Activated T-helper 17 cell treated with anti-CD3 and anti-CD28 coated beads, Interleukin-2, amount 50 U/mL, for 72 hours (primary cell): ENCODE measurements at places on chromosomes 3 and 15.

GRCh38 chr3:183350164-183350563 is 78.3 kb downstream of the MCF2L2 start:
- peak; percentile 37 for ATAC-seq

GRCh38 chr3:187843654-187844053 is 98.4 kb upstream of the BCL6 start:
- no peak for ATAC-seq

DNA sequence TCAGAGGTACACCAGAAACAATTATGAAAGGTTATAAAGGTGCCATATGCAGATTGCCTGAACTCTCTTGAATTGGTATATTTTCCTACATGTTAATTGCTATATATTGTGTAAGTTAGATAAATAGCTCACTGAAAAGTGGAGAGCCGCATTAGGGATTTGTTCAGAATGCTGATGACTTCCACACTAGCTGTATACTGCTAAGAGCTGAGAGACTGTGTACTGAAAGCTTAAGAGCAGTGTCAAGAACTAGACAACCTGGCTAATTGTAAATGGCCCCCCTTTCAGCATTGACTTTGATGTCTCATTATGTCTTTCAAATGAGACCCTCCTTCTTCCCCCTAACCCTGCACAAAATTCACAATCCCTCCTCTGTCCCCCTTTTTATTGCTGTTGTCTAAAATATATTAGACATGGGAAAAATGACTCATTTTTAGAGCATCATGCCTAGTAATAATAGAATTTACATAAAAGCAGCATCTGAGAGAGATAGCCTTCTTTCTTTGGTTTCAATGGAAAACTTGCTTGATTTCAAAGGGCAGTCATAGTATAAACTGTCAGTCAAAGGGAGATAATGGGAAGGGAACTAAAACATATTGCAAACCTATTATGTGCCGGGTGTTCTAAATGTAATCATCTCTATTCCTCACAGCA is 34.7 kb upstream of the GREM1 start:
- ATAC-seq: no peak

GRCh38 chr3:157142315-157142714 is 17.6 kb downstream of the CCNL1 start:
- no peak for ATAC-seq

DNA sequence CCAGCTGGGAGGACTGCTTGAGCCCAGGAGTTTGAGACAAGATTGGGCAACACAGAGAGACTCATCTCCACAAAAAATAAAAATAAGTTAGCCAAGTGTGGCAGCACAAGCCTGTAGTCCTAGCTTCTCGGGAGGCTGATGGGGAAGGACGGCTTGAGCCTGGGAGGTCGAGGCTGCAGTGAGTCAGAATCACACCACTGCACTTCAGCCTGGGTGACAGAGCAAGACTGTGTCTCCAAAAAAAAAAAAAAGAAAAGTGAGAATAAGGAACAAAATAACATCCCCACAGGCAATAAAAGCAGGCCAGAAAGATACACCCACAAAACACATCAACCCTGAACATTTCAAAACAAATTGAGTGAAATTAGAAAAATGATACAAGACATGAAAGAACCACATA is 48.7 kb upstream of the OCA2 start:
- no peak for ATAC-seq

DNA sequence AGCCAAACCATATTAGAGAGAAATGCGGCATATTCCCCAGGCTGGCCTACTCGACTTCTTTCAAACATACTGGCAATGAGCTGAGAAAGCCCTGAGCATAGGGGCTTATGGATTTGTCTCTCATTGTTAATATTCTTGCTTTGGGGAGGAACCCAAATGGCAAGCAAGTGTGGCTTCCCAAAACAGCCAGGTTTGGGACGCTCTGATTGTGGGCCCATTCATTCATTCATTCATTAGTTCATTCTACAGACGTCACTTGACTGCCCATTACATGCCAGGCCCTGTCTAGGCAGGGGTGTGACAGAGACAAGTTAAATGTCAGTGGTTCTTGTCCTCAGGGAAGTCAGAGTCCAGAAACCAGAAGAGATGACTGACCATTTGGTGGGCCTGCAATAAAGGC is 77.4 kb upstream of the THBS1 start:
- ATAC-seq: no peak

DNA sequence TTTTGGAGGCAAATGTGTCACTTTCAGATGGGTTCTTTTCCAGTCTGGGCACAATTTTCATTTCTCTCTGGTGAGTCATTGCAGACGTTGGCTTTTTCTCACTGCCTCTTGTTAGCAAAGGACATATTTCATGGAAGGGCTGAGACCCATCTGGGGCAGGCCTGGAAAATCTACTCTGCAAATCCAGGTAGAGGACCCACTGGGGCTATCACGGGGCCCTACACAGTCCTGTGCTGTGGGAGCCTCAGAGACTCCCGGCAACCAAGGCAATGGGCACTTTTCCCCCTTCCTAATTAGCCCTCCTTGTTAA is 58.0 kb downstream of the HRH1 start:
- no peak for ATAC-seq

DNA sequence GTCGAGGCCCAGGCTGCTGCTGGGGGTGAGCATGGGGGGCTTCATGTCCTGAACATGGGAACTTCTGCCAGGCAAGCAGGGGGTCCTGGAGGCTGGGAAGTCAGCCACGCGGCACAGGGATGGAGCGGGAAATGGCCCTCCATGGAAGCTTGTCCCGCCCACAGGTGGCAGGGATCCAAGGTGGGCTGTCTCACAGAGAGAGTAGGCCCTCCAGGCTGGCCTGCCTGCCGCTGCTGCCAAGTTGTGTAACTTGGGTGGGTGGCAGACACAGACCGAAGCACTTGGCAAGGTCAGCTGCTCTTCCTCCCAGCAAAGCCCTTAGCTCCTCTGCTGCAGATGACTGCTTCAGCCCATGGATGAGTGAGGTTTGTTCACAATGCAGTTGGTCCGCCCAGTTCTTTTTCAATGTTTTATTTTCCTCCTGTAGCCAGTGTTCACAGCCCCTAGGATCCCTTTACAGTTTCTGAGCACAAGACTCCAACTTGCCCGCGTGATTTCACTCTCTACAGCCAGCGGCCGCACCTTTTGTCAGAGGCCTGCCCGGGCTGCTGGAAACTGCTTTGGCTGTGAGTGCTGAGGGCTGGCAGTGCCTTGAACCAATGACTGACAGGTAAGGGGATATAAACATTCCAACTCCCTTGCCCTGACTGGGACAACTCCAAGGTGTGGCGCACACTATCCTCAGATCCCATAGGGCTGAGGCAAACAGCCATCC is 26.7 kb downstream of the HCN4 start:
- no peak for ATAC-seq

DNA sequence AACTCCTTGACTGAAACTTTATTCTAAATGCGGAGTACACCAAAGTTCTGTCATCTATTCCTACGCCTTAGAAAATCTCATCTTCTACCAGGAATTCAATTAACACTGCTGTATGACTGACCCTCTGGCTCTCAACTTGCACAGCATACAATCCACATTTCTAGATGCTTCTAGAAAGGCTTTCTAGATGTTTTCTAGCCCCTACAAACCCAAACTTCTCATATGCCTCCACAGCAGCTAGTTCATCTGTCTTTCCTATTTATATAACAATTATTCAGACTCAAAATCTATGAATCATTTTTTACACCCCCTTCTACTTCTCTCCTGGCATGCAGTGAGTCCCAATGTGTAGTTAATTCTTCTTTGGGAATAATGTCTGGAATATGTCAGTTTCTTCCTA is 13.2 kb downstream of the INO80 start:
- no peak for ATAC-seq

- no peak for ATAC-seq
Measured at GRCh38 chr3:85554153-85554552, 595.4 kb downstream of the CADM2 start.

DNA sequence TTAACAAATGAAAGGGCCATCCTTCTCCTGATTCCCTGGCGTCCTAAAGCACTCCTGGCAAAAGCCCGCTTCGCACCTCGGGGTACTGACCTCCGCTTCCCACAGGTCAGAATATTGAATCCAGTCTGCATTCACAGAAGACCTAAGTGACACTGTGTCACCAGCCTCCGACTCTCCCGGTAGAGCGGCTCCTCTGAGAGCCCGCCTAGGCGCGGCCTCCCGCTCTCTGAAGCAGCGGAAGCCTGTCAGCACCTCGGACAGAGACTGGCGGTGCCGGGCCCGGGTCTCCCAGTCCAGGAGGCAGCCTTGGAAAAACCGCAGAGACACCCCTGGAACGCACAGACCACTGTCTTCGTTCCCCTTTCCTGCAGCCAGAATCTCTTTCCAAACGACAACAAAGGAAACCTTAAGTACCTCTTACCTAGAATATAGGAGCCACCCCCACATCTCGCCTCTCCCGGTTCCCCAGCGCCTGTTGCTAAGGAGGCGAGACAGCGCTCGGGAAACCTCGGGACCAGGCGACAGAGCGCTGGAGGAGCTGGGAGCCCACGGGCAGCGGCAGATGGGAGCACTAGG is 1.2 kb downstream of the GABRB3 start:
- no peak for ATAC-seq

DNA sequence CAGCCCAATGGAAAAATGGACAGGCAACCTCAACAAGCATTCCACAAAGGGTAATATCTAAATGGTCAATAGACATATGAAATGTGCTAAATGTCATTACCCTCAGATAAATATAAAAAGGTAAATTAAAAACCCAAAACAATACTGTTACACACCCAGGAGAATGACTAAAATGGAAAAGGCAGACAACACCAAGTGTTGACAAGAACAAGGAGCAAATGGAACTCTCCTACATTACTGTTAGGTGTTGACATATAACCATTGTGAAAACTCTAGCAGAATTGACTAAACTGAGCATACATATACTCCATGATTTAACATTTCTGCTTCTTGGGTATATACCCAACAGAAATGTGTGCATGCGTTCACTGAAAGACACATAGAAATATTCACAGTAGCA is 25.3 kb upstream of the SLC6A11 start:
- no peak for ATAC-seq

DNA sequence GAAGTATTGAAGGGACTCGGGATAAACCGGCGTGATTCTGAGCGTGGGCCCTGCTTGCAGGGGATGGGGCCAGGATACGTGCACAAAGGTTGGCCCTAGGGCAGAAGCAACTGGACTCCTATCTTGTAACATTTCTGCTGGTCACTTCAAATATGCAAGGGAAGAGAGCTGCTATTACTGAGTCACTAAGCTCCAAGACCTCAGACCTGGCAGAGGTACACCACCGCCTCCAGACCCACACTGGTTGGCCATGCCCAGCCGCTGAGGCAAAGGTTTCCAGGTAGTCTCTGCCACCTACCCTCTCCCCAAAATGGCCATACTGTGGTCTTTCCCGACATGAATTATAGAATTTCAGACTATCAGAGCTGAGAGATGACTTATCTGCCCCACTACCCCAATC is 13.4 kb upstream of the STRA6 start:
- ATAC-seq: no peak

- ATAC-seq: no peak
Measured at GRCh38 chr3:73626106-73626505, 1.4 kb upstream of the PDZRN3 start.

DNA sequence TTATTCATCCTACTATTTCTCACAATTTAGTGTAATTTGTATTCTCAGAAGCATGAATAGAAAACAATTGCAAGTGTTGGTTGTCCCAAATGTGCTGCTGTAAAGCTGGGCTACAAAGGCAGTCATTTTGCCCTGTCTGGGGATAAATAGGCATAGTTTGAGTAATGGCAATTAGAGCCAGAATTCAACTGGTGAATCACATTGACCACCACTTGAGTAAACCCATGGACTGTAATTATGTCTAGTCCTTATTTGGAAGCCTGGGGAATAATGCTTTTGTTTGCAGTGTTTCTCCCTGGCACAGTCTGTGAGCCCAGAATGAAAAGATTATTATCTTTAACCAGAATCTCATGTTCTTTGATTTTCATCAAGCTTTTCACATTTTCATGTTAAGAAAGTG is 30.5 kb upstream of the CHL1 start:
- ATAC-seq: no peak

DNA sequence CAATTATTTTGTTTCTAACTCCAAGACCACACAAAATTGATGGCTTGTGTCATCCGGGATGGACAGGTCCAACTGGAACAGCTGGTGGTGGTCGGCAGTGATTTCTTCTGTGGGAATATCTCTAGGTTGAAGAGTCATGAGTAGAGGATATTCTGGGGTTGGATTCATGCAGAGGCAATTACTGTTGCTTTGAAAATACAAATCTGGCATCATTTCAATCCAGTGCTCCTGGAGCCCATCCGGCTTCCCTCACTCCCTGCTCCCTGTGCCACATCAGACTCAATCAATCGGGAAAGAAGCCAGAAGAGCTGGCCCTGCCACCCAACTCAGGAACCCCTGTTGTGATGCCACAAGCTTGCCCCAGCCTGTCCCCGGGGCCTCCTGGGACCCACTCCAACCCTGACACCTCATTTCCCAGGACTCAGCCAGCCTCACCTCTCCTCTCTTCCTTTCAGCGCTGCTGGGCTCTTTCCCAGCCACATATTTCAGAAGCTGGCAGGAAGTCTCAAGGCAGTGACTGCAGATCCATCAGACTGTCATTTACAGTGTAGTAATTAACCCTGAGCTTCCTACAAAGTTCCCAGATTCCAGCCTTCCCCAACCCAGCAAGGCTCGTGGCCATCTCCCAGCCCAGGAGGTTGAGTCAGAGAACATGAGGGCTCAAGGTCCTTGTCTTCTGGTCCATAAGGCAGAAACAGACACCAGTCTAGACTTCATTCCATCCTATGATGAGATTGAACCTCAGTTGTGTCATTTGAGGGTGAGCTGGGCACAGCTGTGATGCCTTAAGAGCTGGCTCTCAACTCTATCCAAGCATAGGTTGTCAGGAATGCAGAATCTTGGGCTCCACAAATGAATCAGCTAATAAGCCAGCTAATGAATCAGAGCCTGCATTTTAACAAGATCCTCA is 114.0 kb downstream of the FAM174B start:
- no peak for ATAC-seq

DNA sequence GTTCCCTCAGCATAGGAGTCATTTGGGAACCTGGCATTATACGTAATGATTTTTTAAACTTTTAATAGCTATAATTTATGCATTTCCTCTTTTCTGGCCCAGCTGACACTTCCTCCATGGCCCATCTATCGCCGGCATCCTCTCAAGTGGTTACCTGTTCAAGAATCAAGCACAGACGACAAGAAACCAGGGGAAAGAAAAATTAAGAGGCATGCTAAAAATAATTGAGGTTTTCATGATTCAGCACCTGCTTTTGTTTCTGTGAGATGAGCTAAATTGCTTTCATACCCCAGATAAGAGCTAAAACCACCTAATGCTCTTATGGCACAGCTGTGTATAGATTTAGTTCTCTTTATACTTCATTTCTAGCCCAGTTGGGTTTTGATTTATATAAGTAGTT is 1.7 kb downstream of the SPCS1 start:
- no peak for ATAC-seq

DNA sequence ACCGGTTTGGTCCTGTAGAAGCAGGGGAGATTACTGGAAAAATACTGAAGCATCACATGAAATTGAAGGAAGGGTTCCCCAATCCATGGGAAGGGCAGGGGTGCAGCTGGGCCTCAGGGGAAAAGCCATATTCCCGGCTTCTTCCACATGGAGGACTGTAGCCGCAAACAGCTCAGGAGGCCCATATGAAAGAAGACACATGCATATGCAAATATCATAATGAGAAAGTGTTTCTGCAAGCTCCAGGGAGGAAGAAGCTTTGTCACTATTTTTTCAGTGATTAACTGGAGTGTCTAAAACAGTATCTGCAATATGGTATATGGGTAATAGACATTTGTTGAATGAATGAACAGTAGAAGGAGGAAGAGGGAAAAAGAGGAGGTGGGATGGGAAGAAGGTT is 19.1 kb downstream of the DPH3 start:
- no peak for ATAC-seq

- ATAC-seq: no peak
Measured at GRCh38 chr3:12458901-12459300, 25.4 kb upstream of the TSEN2 start.
